ENCODE measurements at places on chromosomes 6 and 20.

DNA sequence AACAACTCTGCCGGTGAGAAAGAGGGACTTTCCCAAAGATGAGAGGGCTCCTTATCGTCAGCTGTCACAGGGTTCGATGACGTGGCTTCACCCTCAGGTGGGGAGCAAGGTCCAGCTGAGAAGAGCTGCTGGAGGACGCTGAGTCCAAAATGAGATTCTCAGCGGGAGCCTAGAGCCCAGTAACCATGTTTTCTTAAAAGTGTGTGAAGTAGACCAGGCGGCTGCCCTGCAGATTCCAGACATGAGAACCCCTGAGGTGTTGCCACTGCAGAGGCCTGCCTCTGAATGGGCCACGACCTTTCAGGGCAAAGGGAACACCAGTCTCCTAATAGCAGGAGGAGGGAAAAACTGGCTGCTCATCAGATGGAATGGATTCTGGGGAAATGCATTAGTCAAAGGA lies 375.1 kb downstream of the BTBD9 start:
- no peak for DNase-seq
- H3K36me3 ChIP-seq = no peaks in the 10 kb centered on the region

GRCh38 chr6:147043994-147044477 lies 160.2 kb upstream of the STXBP5 start:
- H3K27ac ChIP-seq = no peak overlapping the region
- no peaks in the 10 kb centered on the region for H3K36me3 ChIP-seq
- DNase-seq = no peak
- H3K4me1 ChIP-seq = no peaks in the 10 kb centered on the region

- no peaks in the 10 kb centered on the region for H3K4me1 ChIP-seq
- no peaks in the 10 kb centered on the region for H3K27me3 ChIP-seq
- no peak overlapping the region for H3K27ac ChIP-seq
- no peak for DNase-seq
Measured at GRCh38 chr6:168052291-168052891, 26.6 kb downstream of the FRMD1 start.

DNA sequence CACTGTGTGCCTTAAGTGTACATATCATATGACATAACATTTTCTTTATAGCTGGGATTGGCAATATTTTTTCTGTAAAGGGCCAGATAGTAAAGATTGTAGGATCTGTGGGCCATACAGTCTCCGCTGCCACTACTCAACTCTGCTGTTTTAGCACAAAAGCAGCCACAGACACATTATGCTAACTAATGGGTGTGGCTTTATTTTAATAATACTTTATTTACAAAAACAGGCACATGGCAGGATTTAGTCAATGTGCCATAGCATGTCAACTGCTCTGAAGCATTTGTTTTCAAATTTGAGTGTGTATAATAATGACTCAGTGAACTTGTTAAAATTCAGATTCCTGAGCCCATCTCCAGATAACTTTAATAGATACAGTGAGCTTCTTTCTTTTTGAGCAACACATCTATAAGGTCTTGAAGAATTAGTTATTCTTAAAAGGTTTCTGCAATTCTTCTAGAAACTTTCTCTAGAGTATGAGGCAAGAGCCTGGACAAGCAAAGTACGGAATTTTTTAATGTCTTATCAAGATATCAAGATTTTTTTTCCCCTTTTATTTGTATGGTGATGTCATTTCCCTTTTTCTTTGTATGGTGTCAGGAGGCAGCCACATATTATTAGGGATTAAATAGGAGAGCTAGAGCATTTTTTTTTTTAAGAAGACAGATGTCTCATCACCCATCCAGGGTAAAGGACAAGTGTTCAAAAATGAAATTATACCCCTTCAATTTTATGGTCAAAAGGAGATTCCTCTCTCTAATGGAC lies 518.3 kb downstream of the DHX35 start:
- no peak for DNase-seq
- no peaks in the 10 kb centered on the region for H3K27me3 ChIP-seq
- H3K36me3 ChIP-seq = no peaks in the 10 kb centered on the region
- no peaks in the 10 kb centered on the region for H3K4me1 ChIP-seq

DNA sequence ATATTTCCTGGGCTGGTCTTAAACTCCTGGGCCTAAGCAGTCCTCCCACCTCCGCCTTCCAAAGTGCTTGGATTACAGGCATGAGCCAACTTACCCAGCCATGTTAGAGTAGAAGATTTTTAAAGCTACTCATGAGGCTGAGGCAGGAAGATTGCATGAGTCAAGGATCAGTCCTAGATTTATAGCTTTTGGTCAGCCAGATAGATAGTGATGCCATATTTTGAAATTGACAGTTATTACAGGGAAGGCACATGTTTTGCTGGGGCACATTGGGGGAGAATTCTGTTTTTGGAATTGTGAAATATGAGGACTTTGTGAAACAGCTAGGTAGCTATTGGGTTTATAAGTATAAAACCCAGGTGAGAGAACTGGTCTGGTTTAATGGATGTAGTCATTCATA lies 40.9 kb downstream of the DOP1A start:
- H3K27ac ChIP-seq = no peak overlapping the region
- no peaks in the 10 kb centered on the region for H3K27me3 ChIP-seq
- no peak for DNase-seq
- H3K4me3 ChIP-seq = no peak overlapping the region
- H3K4me1 ChIP-seq = no peaks in the 10 kb centered on the region

- H3K27ac ChIP-seq = no peak overlapping the region
- H3K27me3 ChIP-seq = no peaks in the 10 kb centered on the region
- H3K36me3 ChIP-seq = no peaks in the 10 kb centered on the region
- no peaks in the 10 kb centered on the region for H3K4me1 ChIP-seq
- H3K4me3 ChIP-seq = no peak overlapping the region
Measured at GRCh38 chr6:132052096-132052495, 100.9 kb upstream of the CCN2 start.

DNA sequence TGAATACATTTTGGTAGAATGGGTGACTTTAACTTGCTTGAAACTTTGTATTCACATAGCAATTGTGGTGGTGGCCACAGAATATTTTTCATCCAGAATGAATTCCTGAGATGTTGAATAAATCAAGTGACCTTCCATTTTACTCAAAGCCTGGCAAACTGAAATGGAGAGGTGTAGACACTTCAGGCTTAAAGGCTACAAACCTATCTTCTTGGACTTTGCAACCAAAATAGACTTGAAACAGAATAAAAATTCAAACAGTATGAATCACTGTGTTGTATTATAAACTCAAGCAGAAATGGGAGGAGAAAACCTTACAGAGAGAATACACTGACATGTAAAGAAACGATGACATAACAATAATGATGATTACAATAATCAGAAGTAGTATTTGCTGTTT lies 371.6 kb downstream of the BCKDHB start:
- H3K36me3 ChIP-seq = no peaks in the 10 kb centered on the region
- no peak overlapping the region for H3K4me3 ChIP-seq
- H3K27me3 ChIP-seq = no peaks in the 10 kb centered on the region
- H3K4me1 ChIP-seq = no peaks in the 10 kb centered on the region

GRCh38 chr20:4457566-4458543 lies 263.9 kb upstream of the PRND start:
- H3K27ac ChIP-seq = no peak overlapping the region
- H3K27me3 ChIP-seq = no peaks in the 10 kb centered on the region
- DNase-seq = no peak
- H3K4me1 ChIP-seq = no peaks in the 10 kb centered on the region
- no peak overlapping the region for H3K4me3 ChIP-seq
- H3K36me3 ChIP-seq = no peaks in the 10 kb centered on the region

DNA sequence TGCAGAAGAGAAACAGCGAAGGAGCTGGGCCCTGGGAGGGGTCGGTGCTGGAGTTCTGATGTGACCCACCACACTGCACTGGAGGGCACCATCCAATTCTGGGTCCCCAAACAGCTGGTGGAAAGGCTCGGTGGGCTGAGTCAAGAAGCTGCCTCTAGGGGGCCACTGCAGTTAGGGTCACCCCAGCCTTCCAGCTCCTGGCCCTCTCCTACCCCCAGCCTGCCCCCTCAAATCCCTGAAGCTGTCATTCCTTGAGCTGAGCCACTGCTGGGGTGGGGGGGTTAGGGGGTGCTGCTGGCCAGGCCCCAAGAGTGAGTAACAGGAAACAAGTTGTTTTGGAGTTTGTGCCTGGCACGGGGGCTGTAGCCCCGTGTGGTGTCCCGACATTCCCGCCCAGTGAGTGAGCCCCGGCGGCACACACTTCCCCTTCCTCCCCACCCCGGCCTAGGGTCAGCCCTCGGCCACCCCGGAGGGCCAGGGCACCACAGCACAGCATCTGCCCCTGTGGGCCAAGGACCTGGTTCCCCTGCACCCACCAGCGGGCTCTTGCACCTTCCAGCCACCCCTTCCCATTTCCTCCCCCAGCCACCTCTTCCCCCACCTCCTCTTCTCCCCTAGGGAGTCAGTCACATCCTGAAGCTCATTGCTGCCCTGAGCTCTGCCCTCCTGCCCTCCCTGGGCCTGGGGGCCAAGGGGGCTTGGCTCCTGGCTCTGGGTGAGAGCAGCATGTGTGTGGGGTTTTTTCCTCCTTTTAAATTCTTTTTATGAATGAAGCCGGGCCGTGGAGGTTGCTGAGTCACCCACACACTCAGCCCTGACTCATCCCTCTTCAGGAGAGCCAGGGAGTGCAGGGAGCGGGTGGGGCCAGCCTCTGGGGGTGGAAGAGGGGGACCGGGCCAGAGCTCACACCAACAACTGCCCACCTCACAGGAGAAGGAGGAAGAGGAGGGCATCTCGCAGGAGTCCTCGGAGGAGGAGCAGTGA lies 4.6 kb downstream of the SMIM29 start:
- DNase-seq = peak; percentile 20
- peaks cover 37% of the 10 kb centered on the region for H3K4me1 ChIP-seq
- no peak overlapping the region for H3K4me3 ChIP-seq
- peaks cover 41% of the 10 kb centered on the region for H3K36me3 ChIP-seq
- peak overlapping the region; percentile 62 for H3K27ac ChIP-seq

- no peaks in the 10 kb centered on the region for H3K27me3 ChIP-seq
- DNase-seq = no peak
- peaks cover 27% of the 10 kb centered on the region for H3K4me1 ChIP-seq
- no peaks in the 10 kb centered on the region for H3K36me3 ChIP-seq
- no peak overlapping the region for H3K4me3 ChIP-seq
Measured at GRCh38 chr6:90105506-90106170, 191.0 kb downstream of the BACH2 start.

DNA sequence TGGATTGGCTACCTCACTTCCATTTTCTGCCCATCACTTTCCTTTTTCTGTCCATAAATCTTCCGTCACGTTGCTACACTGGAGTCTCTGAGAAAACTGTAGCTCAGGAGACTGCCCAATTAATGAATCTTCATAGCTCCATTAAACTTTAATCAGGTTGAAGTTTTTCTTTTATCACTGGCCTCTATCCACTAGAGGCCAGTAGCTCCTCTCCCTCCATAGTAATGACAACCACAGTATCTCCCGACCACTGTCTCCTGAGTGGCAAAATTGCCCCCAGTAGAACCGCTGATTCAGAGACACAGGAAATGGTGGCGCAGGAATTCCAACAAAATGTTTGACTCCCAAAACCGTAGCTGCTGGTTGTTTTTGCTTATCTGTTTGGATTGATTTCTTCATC lies 18.4 kb upstream of the DOK5 start:
- no peaks in the 10 kb centered on the region for H3K4me1 ChIP-seq
- no peaks in the 10 kb centered on the region for H3K36me3 ChIP-seq
- H3K4me3 ChIP-seq = no peak overlapping the region
- H3K27ac ChIP-seq = no peak overlapping the region

- no peak overlapping the region for H3K27ac ChIP-seq
- H3K4me1 ChIP-seq = no peaks in the 10 kb centered on the region
- H3K27me3 ChIP-seq = no peaks in the 10 kb centered on the region
- H3K36me3 ChIP-seq = no peaks in the 10 kb centered on the region
Measured at GRCh38 chr6:112874881-112875280, 527.8 kb downstream of the RFPL4B start.

DNA sequence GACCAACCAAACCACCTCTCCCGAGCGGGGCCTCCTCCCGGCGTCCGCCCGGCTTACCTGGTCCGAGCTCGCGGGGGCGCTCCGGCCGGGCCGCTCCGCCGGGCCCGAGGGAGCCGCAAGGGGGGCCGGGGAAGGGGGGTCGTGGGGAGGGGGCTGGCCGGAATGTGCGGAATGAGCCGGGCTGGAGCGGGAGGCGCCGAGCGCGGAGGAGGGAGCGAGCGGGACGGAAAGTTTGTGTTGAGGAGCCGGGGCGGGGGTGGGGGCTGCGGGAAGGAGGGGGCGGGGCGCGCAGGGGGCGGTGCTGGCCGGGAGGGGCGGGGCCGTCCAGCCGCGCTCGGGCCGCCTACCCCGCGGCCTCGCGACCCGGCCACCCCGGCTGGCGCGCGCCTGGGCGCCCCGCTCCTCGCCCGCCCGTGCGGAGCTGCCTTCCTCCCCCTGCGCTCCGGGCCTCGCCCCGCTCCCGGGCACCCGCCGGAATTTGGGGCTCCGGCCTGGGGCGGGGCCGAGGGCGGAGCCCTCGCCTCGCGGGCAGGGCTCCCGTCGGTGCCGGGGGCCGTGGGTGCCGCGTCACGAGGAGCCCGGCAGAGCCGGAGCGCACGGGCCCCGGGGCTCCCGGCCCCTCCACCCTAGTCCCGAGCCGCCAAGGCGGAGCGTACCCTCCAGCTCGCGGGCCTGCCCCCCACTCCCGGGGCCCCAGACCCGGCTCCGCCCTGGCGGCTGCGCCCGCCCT lies at the start of gene TEAD3:
TSS of gene TEAD3 (minus strand) at position 239 of the 730 bp plus-strand sequence.
- H3K4me1 ChIP-seq = peaks cover 10% of the 10 kb centered on the region
- H3K27ac ChIP-seq = no peak within 1 kb of the TSS
- no peaks in the 10 kb centered on the region for H3K36me3 ChIP-seq
- DNase-seq = peak; percentile 49
- H3K4me3 ChIP-seq = peak within 1 kb of the TSS; percentile 87
- H3K27me3 ChIP-seq = no peaks in the 10 kb centered on the region

DNA sequence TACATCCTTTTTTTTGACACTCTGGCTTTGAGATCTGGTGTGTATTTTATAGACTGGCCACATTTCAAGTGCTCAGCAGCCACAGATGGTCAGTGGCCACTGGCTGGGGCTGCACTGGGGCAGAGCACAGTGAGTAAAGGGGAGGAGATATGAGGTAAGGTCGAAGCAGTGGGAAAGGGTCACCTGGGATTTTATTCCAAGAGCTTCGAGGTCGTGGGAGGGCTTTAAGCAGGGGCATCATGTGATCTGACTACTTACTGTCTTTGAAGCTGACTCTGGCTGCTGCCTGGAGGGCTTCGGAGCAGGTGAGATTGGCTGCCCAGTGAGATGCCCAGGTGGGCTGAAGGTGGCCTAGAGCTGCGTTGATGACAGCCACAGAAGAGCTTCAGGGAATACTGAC lies 6.7 kb downstream of the C20orf203 start:
- no peaks in the 10 kb centered on the region for H3K4me1 ChIP-seq
- no peak overlapping the region for H3K4me3 ChIP-seq
- DNase-seq = no peak
- no peaks in the 10 kb centered on the region for H3K36me3 ChIP-seq
- H3K27ac ChIP-seq = no peak overlapping the region

- no peak overlapping the region for H3K27ac ChIP-seq
- no peaks in the 10 kb centered on the region for H3K36me3 ChIP-seq
- no peaks in the 10 kb centered on the region for H3K4me1 ChIP-seq
- no peak overlapping the region for H3K4me3 ChIP-seq
Measured at GRCh38 chr6:134389129-134389528, 71.2 kb upstream of the SGK1 start.

Measured in effector memory CD4-positive, alpha-beta T cell (primary cell).